ENCODE measurements at places on chromosomes 2 and 18.

DNA sequence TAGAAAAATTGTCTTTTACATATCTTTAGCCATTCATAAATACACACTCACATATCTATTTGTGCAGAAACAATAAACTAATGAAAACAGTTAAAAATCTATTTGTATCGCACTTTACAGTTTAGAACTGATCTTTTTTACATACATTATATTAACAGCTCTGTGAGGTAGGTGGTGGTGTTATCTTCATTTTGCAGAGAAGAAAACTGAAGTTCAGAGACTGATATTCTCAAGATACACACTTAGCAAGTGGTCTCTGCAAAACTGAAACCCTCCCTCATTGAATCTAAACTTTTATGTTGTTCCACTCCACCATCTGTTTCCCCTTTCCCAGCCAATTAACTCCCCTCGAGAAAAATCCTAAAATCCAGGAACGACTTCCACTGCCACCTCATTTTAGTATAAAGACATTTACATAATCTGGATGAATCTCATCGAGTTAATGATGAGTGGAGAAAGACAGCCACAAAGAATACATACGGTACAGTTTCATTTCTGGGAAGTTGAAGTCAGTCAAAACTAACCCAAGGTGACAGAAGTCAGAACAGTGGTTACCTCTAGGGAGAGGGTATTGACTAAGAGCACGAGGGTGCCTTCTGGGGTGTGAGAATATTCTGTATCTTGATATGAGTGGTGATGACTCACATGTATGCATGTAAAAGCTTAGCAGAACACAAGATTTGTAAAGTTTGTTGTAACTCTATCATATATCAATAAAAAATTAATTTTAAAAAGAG, 524.2 kb upstream of the TCF4 start:
- no peak for DNase-seq

DNA sequence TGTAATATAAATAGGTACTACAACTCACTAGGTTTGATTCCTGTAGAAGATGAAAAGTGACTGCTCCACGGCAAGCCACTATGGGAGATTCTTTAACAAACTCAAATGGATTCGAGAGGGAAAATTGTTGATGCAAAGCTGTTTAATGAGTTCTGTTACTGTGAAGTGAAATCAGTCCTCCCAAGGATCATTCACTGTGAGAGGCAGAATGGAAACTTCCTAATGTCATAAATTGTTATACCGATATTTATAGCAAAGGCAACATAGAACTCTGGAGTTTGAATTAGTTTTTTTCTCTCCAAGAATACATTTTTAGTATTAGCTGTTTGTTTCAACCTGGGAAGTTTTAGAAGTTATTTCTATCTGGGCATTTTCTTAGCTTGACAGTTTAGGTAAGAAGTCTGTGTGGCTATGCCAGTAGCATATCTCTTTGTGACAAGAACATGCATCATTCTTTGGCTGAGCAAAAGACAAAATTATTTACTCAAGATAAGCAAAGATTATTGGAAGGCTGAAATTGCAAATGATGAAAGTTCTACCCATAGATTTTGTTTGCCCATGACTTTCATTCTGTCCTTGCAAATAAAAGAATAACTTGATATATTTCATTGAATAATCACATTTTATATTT, 979.7 kb downstream of the DPP10 start:
- DNase-seq = no peak

DNA sequence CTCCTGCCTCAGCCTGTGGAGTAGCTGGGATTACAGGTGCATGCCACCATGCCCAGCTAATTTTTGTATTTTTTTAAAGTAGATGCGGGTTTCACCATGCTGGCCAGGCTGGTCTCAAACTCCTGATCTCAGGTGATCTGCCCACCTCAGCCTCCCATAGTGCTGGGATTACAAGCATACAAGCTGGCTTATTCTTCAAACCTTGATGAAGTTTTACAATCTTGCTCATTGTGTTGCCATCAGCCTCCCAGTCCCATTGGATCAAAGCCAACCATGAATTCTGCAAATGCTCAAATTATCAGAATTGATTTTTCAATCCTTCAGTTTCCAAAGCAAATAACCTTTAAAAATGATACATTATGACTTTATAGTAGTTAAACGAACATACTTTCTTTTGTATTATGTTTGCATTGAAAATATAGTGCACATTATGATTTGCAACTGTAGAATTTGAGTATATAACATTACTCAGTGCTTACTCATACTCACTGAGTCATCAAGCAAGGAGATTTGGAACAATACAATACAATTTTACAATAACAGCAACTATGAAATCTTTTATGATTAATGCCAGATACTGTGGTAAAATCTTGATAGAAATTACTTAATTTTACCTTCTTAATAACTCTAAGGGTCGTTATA, 1491.9 kb upstream of the CELF4 start:
- peak; percentile 28 for DNase-seq

DNA sequence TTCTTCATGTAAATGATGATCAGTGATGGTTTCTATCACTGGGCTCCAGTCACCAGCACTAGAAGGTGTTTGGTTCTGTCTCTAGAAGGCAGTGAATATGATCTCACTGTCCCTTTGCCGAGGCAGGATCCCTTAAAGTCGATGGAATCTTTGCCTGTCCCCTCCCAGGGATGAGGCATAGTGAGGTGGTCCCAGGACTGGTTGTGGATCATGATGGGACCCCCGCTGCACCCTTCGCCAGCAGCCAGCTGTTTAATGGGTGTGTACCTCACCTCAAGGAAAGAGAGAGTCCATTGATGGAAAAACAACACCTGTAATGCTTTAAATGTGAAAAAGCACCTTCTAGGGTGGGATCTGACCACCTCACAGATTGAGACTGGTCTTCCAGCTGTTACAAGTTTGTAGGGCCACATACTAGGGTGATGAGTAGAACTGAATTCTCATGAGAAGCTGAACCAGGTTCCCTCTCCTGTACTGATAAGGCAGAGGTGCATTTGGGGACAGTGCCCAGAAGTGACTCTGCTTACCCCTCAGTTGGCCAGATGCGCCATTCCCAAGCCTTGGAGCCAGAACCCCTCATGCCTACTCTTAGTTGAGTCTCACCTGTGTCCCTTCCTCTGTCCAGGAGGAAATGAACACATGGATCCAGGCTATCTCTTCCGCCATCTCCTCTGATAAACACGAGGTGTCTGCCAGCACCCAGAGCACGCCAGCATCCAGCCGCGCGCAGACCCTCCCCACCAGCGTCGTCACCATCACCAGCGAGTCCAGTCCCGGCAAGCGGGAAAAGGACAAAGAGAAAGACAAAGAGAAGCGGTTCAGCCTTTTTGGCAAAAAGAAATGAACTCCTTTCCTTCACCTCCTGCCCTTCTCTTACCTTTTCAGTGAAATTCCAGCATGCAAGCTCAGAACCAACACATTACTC, 55.5 kb upstream of the EML6 start:
- no peak for DNase-seq

GRCh38 chr2:207166039-207166348, 246 bp upstream of the KLF7 start:
- peak; percentile 100 for DNase-seq

GRCh38 chr2:61995515-61995914, 90.0 kb downstream of the COMMD1 start:
- peak; percentile 12 for DNase-seq

- no peak for DNase-seq
These were observed 358.9 kb upstream of the ETAA1 start for GRCh38 chr2:67038195-67038594.

GRCh38 chr2:176704282-176704858, 435.1 kb downstream of the MTX2 start:
- no peak for DNase-seq

GRCh38 chr2:170345607-170346006, 167.7 kb downstream of the MYO3B start:
- DNase-seq = no peak

DNA sequence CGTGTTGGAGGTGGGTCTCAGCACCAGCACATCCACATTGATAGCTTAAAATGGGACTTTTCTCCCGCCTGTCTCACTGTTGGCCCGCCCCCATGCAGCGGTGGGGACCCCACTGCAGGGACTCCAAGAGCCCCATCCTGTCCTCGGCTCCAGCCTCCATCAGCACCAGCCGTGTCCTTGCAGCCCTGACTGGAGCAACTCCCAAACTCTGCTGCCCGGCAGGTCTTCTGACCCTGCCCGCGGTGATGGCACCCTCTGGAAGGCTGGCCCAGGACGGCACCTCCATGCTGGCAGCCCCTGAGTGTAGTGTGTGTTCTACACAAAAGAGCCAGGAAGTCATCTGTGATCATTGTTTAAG, 41.6 kb upstream of the KCNG2 start:
- no peak for DNase-seq

DNA sequence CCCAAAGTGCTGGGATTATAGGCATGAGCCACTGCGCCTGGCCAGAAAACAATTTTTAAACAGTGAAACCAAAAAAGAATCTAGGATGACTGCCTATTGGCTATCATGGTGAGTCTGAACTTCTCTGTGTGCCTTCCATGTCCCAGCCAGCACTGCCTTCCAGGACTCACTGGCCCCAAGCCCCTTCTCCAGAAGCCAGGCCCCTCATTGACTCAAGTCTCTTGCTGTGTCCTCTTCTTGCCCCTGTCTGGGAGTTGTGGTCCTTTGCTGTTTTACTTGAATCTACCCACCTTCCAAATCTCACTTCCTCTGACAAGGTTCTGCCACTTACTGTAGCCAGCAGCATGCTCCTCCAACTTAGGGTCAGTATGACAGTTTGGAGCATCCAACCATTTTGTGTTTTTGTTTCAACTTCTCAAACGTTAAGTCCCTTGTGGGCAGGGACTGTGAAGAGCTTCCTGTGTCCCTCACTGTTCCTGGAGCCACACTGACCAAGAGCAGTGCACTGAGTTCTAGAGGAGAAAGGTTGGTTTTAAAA, 41.7 kb downstream of the ST3GAL5 start:
- no peak for DNase-seq

GRCh38 chr18:53443336-53443735, 781.1 kb downstream of the MBD2 start:
- no peak for DNase-seq

GRCh38 chr18:46466234-46467160, 190.5 kb downstream of the LOXHD1 start:
- DNase-seq = no peak

- DNase-seq = no peak
These were observed 67.8 kb downstream of the VSNL1 start for GRCh38 chr2:17608251-17608650.

DNA sequence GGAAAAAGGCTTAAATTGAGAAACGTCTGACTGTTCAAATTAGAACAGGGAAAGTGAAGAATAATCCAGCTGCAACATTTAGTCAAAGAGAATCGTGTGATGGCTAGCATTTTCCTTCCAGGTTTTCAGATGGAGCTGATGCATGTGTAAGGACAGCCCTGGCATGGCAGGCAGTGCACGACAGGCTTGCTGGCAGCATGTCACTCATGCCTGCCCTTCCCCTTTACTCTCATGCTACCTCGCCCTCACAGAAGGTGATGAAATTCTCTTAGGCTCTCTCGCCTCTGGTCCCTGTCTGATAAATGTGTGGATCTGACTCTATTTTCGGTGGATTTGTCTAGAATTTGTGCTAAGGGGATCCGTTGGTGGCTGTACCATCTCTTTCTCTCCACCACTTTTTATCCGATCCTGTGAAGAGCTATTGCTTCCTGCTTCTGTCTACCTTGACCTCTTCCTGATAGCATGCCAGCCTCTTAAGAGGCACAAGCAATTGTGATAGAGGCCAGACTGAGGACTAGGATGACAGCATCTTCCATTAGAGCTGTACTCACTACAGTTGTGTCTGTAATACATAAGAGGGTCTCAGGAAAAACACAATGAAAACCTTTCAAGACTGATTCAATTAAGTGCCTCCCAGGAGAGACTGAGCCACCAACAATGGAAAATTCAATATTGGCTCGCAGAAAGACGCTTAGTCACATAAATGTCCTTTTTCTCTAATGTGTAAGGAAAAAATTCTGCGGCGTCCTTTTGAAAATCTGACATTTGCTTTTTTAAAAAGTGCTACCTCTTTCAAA, 65.6 kb upstream of the NOSTRIN start:
- DNase-seq = no peak

GRCh38 chr2:143171817-143172216, 42.6 kb downstream of the ARHGAP15 start:
- DNase-seq = peak; percentile 15

GRCh38 chr2:172106108-172106961, 3.6 kb upstream of the DLX2 start:
- peak; percentile 47 for DNase-seq

DNA sequence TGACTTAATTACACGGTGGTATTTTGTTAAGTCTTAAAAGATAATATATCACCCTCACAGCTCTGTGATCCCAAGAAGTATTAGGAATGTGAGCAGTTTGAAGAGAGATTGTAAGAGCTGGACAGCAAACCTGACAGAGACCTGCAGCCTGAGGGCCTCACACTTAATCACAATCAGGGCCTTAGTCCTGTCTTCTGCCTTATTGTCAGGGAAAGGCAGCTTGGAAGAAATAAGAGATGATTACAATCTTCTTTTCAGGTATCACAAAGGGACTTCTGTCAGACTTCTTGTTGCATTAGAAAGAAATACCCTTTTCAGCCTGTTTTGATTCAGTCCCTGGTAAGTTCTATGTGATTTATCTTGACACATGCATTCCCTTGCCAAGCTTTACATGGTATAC, 1433.8 kb upstream of the SLC39A10 start:
- no peak for DNase-seq

GRCh38 chr2:143682436-143683055, 553.3 kb downstream of the ARHGAP15 start:
- DNase-seq = no peak

DNA sequence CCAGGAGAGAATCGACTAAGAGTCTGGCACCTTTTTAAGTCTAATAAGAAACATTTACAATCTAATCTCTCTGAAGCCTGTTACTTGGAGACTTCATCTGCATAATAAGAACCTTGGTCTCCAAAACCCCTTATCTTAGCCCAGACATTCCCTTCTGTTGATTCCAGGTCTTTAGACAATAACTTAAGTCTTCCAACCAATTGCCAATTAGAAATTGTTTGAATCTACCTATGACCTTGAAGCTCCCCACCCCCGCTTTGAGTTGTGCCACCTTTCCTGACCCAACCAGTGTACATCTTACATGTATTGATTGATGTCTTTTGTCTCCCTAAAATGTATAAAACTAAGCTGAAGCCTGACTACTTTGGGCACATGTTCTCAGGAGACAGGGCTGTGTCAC, 49.5 kb upstream of the DTNA start:
- DNase-seq = no peak

DNA sequence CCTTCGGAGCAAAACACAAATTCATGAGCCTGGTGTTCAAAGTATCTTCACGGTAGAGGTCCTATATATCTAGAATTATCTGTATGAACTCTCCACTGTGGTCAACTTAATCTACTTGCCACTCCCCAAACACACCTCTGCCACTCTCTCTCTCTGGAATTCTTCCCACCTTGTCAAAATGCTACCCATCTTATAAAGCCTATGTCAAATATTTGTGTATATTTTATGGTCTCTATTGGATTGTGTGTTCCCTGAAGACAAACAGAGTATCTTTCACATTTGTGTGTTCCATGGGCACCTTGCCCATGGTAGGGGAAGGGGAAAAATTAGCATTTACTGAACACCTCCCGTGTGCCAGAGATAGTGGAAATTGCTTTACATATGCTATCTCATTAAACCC, 83.2 kb upstream of the ATL2 start:
- DNase-seq = no peak

All from kidney tubule cell (primary cell).